Left ventricle myocardium inferior (tissue), 1 donor: ENCODE measurements at places on chromosomes 3 and 15. TPM values are rescaled to one million over a fixed set of nuclear protein-coding genes. Genes with fewer than 3 reads are reported as not detected.

The CASR gene
- total RNA-seq = not detected

DNA sequence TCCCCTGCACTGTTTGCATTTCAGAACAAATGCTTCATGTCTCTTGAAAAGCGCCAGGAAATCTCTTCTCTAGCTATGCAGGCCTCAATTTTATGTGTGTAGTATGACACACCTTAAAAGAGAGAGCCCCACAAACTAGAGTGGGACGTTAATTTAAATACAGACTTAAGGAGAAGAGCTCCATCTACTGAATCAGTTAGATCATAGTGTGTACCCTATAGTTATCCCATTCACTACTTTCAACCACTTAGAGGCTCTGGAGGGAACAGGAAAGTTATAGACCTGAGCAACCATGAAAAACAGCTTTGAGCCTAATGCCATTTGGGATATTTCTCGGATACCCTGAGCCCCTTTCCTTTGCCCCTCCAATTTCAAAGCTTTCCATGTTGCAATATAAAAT is 153.7 kb downstream of the TIGIT start:
- no peak for DNase-seq

- DNase-seq = no peak
These were observed 557.9 kb downstream of the FGF12 start for GRCh38 chr3:192169332-192169915.

The SKOR1 gene
- total RNA-seq = 0.22 TPM

GRCh38 chr3:180320631-180321030 is 281.3 kb upstream of the TTC14 start:
- no peak for DNase-seq

DNA sequence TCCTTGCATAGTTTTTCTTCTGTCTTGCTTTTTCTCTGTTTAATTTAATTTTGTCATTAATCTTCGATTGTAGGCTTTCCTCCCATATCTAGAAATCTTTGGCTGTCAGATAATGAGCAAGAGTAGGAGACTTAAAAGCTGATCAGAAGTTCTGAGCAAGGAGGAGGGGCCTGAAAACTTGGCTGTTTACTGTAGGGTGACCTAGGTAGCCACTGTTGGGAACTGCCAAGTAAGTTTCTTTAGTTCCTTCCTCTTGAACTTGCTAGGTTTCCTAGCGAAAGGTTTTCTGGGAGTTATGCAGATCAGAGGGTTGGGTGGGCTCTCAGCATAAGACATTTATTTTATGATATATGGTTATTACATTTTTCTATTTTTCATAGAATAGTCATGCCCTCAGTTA is 14.5 kb downstream of the ALPK3 start:
- DNase-seq = no peak

DNA sequence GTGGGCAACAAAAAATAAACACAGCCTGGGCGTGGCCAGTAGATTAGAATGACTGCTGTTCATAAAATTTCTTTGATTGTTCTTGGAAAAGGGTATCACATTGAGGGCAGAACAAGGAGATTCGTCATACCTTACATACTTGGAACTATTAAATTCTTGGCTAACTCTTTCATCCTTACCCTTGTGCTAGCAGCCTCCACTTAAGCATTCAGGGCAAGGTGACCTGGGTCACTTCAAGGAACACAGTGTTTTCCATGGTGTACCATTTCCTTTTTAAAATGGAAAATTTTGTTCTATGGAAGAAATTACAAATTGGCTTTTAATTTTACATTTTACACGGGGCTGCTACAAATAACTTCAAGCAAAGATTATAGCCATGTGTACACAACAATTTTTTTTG is 60.8 kb downstream of the MINDY4B start:
- DNase-seq = no peak

The CNTN4 gene
- total RNA-seq = 1.2 TPM

GRCh38 chr15:89018207-89018606 is 70.0 kb upstream of the ABHD2 start:
- DNase-seq = peak; percentile 70

The FETUB gene
- not detected for total RNA-seq

DNA sequence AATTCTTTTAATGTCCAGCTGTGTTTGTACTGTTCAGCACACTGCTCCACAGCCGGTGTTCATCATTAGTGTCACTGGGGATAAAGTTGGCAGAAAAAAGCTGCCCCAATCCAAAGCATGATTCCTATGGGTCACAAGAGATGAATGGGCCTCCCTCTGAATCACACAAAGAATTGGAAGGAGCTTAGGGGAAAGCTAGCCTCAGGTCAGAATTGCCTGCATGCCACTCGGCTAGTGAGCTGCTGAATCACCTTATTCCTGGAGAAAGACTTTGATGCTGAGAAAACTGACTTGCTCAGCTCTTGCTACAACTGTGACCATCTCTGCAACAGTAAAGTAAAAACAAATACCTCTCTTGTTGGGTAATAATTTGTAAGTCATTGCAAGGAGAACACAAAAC is 3.5 kb downstream of the CCK start:
- DNase-seq = no peak

The STRIT1 gene
- 11.7 TPM for total RNA-seq

DNA sequence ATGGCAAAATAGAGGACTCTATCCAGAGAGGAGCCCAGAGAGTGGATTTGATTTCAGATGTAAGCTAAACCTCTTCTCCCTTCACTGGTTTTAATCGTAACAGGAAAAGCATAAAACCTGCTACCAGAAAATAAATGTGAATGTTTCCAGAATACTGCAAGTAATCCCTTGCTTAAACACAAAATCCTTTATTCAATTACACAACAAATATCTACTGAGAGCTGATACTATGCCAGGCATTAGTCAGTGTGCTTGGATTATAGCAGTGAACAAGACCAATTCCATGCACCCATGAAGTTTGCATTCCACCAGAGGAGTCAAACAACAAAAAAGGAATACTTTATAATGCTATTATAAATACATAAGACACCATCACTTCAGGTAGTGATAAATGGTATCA is 15.1 kb downstream of the AVEN start:
- no peak for DNase-seq

DNA sequence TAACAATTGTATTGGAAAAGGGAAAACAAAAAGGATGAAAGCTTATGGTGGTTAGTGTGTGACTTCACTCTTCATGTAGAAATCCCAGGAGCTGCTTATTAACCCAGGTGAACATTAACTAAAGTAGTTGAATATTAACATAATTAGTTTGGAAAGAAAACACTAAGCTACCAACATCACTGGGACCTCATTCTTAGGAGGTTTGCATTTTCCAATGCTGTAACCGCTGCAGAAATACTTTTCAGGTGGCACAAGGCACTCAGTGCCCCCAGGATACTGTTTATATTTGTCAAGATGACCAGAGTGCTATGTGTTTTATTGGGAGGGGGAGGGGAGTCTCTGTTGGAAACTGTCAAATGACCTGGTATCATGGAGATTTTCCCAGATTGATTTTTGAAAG is 25.9 kb upstream of the VILL start:
- DNase-seq = no peak

DNA sequence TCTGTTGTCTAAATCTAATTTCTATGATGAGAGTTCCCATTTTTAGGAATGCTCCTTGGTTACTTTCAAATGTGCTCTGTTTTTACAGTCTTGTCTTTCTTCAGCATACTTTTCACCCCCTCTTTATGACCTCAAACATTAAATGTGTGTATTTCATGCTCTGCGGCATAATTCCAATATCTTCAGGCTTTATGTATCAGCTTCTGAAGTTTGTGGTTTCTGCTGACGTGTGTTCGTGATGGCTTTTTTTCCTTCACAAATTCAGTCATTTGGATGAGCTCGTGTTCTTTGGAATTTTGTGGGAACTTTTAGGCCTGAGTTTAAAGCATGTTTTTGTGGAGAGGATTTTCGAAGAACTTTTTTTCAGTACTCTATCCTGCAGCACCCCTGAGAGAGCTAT is 97.7 kb upstream of the CHRNA7 start:
- DNase-seq = no peak
